ENCODE measurements at places on chromosomes 5 and 9. TPM values are rescaled to one million over a fixed set of nuclear protein-coding genes. Genes with fewer than 3 reads are reported as not detected.
A peak's percentile ranks its signal among the peaks of the same experiment; 100 is the strongest.

GAPVD1 gene
- total RNA-seq, result 81.0 TPM

SLC6A7 gene
- total RNA-seq, result not detected

ERCC8 gene
- total RNA-seq, result 2.5 TPM

KCNV2 gene
- not detected for total RNA-seq

ANKDD1B gene
- total RNA-seq, result not detected

TGFBI gene
- 1.8 TPM for total RNA-seq

TEX48 gene
- total RNA-seq, result not detected

CD72 gene
- total RNA-seq, result 2.9 TPM

DNA sequence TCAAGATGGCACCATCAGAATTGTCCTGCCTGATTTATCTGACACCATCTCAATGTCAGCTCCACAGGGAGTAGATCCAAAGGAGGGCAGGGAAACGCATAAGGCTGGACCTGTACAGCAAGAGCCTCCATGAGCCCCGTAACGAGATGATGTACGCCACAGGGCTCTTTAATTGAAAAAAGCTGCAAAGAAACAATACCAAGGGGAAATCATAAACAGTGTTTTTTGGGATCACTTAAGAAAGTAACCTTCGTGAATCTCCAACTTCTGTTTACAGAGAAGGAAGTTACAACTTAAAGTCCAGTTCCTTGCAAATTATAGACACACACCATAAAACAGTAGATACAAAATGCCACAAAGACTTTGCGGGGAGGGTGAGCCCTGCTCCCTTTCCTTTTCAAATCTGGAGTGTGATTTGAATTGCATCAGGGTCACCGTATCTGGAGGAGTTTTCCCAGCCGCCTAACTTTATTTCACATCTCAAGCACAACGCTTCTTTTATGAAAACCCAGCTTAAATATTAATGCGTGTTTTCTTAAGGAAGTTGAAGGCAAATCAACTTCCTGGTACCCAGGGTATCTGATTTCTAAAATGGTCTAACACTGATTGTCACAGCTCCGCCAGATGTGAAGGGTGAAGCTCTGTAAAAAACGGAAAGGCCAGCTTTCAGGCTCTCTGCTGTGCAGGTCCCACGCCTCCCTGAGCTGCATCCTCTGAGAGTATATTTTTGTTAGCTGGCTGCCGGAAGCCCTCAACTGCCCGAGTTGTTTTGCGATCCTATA is 88.9 kb downstream of the EBF1 start:
- no peak for DNase-seq

DNA sequence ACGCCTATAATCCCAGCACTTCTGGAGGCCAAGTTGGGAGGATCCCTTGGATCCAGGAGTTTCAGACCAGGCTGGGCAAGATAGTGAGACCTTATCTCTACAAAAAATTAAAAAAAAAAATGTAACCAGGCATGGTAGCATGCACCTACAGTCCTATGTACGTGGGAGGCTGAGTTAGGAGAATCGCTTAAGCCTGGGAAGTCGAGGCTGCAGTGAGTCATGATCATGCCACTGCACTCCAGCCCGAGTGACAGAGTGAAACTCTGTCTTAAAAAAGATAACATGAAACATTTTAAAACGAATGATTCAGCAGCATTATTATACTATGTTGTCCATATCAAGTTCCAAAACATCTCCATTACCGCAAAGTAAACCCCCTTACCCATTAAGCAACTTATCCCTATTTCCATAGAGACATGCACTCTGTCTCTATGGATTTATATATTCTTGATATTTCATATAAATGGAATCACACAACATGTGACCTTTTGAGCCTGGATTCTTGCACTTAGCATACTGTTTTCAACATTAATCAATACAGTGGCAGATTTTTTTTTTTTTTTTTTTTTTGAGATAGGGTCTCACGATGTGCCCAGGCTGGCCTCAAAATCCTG is 56.9 kb upstream of the MTMR12 start:
- DNase-seq, result no peak

DNA sequence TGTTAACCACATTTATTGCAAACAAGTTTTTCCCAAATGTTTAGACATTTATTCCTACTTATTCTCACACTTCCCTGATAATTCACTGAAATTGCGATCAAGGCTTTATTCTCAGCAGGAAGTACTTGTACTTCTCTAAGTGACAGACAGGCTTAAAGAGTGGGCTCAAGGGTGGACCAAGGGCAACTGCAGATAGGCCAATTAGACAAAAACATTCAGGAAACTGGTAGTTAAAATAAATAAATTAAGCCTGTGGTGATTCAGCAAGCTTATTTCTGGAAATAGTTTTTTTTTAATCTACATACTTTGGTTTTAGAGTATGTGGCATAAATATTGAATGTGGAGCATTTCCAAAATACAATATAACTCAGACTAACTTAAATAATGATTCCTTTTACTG is 136.1 kb downstream of the UGCG start:
- DNase-seq, result no peak

DNA sequence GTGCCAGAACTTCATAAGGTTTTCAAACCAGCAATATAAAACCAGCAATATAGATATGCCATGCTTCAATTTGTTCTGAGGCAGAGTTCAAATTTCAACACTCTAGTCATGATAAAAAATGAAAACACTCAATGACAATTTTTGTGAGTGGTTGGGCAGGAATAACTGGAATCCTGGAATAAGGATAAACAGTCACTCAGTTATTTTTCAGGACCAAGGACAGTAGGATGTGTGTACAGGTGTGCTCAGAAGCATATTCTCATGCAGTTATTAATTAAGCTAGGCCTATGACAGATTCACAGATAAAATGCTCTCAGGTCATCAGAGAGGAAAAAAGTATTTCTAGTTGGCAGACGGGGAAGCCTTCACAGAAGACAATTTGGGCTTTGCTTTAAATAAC is 117.3 kb upstream of the PPP2R2B start:
- no peak for DNase-seq

- no peak for DNase-seq
These were observed 155.1 kb upstream of the SMIM23 start for GRCh38 chr5:171630350-171631065.

DNA sequence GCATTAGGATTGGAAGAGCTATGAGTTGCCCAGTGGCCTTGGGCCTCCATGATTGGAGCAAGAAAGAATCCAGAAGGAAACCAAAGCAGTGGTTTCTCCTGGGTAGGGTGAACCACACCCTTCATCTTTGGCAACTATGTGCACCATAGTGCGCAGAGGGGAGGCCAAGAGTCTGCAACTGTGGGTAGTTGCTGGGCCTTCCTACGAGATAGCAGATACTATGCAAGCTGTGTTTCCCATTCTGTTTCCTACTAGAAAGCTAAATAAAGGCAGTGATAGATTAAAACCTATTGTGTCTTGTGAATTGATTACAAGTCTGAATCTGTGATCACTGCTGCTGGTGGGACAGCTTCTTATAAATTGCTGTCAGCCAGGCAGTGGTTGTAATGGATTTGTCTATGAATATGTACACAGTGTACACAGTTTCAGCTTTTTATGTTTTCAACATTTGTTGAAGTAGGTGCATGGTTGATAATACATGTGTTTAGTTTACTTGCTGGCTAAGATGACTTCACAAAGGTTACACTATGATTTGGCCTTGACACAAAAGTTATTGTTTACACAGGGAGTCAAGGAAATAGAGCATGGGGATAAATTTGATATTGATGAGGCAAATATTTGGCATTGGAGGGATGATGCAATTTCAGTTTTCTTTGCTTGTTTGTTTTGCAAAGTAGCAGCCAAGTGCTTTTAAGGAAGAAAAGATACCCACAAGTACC is 23.7 kb upstream of the PDE8B start:
- no peak for DNase-seq

GRCh38 chr5:126066836-126067235 is 356.4 kb upstream of the GRAMD2B start:
- no peak for DNase-seq

- no peak for DNase-seq
These were observed 313.5 kb downstream of the CAAP1 start for GRCh38 chr9:26579056-26579455.

- no peak for DNase-seq
These were observed 32.0 kb downstream of the SAR1B start for GRCh38 chr5:134600600-134600999.

DNA sequence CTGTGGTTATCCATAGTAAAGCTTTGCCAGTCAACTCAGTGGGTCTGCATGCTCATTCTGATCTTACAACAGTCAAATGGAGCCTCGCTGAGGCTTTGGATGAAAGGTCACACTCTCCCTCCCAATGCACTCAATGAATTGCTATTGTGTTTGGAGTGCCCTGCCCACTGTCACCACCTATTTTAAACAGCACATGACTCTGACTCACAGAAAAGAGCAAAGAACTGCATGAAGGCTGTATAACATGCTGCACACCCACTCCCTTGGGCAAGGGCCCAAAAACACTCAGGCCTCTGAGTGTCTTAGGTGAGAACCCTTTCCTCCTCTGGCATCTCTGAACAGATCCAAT is 118.7 kb upstream of the CCDC112 start:
- no peak for DNase-seq

GRCh38 chr9:136268318-136268717 is 22.7 kb upstream of the QSOX2 start:
- DNase-seq, result no peak

DNA sequence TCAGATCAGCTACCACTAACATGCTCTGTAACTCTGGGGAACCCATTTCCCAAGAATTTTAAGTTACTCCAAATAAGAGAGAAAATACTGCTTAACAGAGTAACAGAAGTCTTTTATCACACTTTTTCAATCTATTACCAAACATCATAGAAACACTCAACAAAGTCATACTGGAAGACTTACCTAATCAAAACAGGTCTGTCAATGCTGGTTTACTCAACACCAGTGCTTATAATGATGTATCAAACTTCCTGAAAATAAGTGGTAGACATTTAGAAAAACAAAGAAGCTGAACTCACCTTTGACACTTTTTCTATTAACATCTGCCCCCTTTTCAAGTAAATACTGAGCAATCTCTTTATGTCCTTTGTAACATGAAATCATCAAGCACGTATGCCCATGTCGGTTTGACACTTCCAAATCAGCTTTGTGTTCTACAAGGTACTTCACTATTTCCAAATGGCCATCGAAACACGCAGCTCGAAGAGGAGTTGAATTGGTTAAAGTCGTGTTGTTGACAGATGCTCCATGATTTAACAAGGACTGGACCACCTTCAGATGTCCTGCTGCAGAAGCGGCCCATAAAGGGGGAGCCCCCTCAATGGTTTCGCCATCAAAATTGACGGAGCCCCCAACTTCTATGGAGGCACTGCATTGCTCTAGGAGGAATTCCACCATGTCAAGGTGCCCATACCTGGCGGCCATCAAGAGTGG is 1.8 kb downstream of the FEM1C start:
- DNase-seq, result peak; percentile 8

DNA sequence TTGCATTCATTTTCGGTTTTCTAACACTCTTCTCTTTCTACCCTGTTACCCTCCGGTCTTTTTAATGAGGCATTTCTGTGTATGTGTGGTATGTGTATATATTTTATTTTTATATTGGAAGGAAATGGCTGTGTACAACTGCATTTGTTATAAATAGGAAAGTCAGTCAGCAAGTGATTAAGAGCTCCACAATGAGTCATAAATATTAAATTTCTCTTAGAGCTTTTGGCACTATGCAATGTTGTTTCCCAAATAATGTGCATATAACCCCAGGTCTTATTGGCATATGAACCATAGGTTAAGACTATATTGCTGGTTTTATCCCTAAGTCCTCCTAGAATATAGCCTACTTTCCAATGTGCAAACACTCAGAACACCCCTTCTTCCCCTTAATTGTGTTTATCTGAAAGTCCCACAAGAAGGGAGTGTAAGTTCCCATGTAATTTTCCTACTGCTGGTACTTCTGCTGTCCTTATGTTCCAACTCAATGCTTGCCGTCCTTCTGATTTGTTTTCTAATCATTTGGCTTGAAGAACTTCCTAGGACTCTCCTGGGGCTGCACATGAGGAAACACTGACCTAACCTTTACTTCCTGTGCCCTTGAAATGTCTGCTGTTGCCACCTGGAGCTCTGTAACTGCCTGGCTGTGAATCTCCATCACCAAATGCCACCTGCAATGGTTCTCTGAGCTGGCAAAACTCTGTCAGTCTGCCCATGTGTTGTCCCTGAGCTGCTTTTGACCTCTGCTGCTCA is 65.5 kb upstream of the PCSK5 start:
- DNase-seq, result no peak

DNA sequence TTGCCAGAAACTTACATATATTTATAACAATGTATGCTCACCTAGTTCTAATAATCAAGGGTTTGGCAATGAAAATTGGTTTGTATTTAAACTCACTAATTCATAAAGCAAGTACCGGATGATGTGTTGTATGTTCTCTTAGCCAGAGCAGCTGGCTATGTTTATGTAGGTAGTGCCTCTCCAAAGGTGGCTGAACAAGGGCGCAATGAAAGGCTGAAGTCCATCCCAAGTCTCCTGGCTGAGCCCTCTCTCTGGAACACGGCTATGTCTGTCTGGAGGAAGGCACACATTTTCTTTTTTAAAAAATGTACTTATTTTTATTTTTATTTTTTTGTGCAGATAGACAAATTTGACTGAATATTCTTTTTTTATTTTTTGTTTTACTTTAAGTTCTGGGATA is 141.2 kb upstream of the DAB2 start:
- DNase-seq, result no peak

GRCh38 chr9:113042884-113043657 is 13.5 kb downstream of the ZFP37 start:
- no peak for DNase-seq

DNA sequence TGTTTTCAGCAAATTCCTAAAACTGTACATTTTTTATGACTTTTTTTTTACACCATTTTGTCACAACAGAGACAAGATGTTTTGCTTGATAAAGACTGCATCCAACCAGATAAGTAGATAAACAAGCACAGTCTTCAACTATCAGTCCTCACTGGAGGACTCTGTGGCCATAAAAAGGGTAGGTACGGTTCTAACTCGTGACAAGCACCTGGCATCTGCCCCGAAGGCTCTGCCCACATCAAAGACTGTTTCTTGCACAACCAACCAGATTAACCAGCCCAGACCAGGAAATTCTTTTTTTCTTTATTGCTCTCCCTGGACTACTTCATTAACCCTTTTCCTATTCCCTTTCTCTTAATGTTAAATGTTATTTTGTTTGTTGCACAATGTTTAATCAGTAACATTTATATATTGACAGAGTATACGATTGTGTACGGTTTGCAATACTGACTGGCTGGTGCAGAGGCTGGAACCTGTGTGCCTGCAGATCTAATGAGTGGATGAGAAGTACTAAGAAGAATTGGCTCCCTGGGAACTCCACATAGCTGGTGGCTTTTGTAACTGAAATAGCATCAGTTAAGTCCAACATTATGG is 74.1 kb downstream of the SERINC5 start:
- peak; percentile 42 for DNase-seq

GRCh38 chr9:35743452-35743851 is 5.6 kb downstream of the GBA2 start:
- DNase-seq, result no peak

GRCh38 chr5:16178745-16179372 is 732 bp downstream of the MARCHF11 start:
- peak; percentile 12 for DNase-seq

GRCh38 chr9:136147038-136147889 is 28.6 kb upstream of the TMEM250 start:
- DNase-seq, result no peak

DNA sequence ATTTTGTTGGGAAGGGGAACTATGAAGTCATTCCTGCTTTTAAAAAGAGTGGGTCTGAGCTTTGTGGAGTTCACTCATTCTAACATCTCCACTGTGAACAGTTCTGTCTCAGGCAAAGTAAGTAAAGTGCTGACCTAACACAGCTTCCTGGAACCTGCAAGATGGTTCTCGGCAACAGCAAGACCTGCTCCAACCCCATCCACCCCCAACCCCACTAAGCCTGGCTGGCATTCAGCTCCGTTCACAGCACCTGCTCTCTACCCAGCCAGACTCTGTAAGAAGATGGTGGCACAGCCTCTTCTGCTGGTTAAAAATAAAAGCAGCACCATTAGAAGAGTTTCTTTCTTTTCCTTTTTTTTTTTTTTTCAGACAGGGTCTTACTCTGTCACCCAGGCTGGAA is 42.0 kb downstream of the EPB41L4B start:
- DNase-seq, result no peak

All from CD8-positive, alpha-beta T cell (primary cell).